Right ventricle myocardium superior (tissue), 1 donor: ENCODE measurements at places on chromosomes 2 and 18. TPM values are rescaled to one million over a fixed set of nuclear protein-coding genes. Genes with fewer than 3 reads are reported as not detected.

Gene EPAS1
- 200 TPM for total RNA-seq

Gene WNT10A
- not detected for total RNA-seq

Gene FEV
- total RNA-seq = not detected

Gene FBLN7
- total RNA-seq = 0.38 TPM

Gene ASIC4
- total RNA-seq = not detected

Gene COLEC11
- total RNA-seq = 2.9 TPM

Gene NAT8
- not detected for total RNA-seq

Gene RAD51AP2
- total RNA-seq = 0.16 TPM

Gene TMEM169
- 0.62 TPM for total RNA-seq

Gene METTL8
- total RNA-seq = 9.5 TPM

Gene VIT
- 19.4 TPM for total RNA-seq

Gene CDH20
- 0.05 TPM for total RNA-seq

Gene RSAD2
- total RNA-seq = 3.4 TPM

Gene CIB4
- not detected for total RNA-seq

Gene FZD7
- total RNA-seq = 25.3 TPM

Gene SKOR2
- total RNA-seq = not detected
